Smooth muscle cell of the coronary artery (primary cell): ENCODE measurements at places on chromosomes 7 and 10. TPM values are rescaled to one million over a fixed set of nuclear protein-coding genes. Genes with fewer than 3 reads are reported as not detected.

C7orf57 gene
- not detected in 2 replicates for total RNA-seq

LRRN3 gene
- total RNA-seq, result 0.47 and 2.5 TPM in 2 replicates

LRRD1 gene
- total RNA-seq, result under 0.01 TPM in 1 of 2 replicates, not detected in the other

ZNF425 gene
- 3.6 and 4.2 TPM in 2 replicates for total RNA-seq

LRIT1 gene
- not detected in 2 replicates for total RNA-seq

ANKRD26 gene
- 6.3 and 7.0 TPM in 2 replicates for total RNA-seq

ETV1 gene
- total RNA-seq, result 8.0 and 13.2 TPM in 2 replicates

AKR1C3 gene
- total RNA-seq, result 132 and 308 TPM in 2 replicates

NRBF2 gene
- total RNA-seq, result 15.6 and 22.3 TPM in 2 replicates
